ENCODE measurements at places on chromosomes 6 and 20.

DNA sequence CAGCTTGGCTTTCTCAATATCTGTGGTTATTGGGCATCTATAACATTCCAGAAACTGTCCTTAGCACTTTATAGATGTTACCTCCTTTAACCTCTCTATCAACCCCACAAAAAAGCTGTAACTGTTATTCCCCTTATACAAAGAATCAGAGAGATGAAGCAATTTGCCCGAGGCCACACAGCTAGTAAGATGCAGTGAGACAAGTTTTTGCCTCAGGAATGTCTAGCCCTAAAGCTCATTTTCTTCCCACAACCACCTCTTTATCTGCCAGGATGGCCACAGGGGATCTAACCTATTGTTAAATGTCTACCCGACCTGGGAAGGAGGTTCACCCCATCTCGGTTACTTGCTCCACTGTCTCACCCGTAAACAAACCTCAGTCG lies 31.9 kb upstream of the TCP11 start:
- DNase-seq = no peak

DNA sequence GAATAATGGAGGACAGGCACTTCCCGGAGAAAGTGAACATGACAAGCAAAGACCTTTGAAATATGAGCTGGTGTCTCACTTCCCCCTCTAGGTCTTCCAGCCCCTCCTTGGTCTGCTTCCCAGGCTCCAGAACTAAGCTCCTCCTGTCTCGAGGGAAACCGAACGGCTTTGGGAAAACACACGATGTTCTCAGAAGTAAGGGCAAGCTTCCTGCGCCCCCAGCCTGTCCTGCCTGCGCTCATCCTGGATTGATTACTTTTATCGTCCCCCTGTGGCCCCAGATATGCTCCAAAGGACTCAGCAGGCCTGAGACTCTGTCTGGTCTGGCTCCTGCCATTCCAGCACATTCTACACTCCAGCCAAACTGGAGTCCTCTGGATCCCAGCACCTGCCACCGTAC lies 83.4 kb downstream of the ZNF217 start:
- no peak for DNase-seq

- DNase-seq = no peak
These were observed 26.1 kb upstream of the TBC1D7 start for GRCh38 chr6:13354331-13355042.

DNA sequence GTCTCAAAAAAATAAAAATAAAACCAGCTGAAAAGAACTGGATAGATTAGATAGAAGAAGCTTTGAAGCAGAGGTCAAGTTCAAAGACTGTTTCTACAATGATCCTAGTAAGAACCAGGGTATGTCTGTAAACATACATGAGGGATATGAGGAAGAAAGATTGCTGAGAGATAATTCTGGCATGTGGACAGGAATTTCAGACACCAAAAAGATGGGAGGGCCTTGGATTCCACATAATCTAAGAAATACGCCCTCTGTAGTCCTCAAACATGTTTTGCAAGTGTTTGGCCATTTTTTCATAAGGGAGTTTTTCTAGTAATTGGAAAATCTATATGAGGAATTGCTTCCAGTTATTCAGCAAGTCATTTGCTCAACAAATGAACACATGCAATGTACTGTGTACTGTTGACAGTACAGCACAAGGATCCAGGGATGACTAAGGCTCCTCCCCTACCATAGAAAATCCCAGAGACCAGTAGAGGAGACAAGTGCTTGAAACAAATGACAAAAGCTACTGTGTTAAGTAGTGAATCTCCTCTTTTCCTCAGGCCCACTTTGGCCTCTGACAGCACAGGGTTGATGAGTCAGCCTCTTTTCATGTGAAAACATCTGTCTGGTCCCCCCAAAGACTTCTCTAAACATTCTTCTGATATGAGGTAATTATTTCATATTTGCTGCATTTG lies 795.9 kb downstream of the MAFB start:
- DNase-seq = no peak

- no peak for DNase-seq
These were observed 156.8 kb upstream of the KCNQ5 start for GRCh38 chr6:72464791-72465691.
